ENCODE measurements at places on chromosomes 16 and 17.

- peak; percentile 35 for DNase-seq
Measured at GRCh38 chr17:76053246-76054111, 18.8 kb downstream of the SRP68 start.

GRCh38 chr17:81807210-81807719 lies 3.3 kb downstream of the GCGR start:
- DNase-seq = no peak

GRCh38 chr16:69330286-69331109 lies at the start of gene PDF:
PDF (minus strand) TSS chr16:69330588; CDS start chr16:69330570, 18 bp downstream.
- peak; percentile 97 for DNase-seq

GRCh38 chr17:62119373-62119772 lies 54.3 kb upstream of the MED13 start:
- no peak for DNase-seq

- DNase-seq = peak; percentile 71
Measured at GRCh38 chr17:48307814-48308411, 122.1 kb downstream of the SKAP1 start.

- DNase-seq = no peak
Measured at GRCh38 chr17:17403065-17403464, 73.7 kb upstream of the MED9 start.

DNA sequence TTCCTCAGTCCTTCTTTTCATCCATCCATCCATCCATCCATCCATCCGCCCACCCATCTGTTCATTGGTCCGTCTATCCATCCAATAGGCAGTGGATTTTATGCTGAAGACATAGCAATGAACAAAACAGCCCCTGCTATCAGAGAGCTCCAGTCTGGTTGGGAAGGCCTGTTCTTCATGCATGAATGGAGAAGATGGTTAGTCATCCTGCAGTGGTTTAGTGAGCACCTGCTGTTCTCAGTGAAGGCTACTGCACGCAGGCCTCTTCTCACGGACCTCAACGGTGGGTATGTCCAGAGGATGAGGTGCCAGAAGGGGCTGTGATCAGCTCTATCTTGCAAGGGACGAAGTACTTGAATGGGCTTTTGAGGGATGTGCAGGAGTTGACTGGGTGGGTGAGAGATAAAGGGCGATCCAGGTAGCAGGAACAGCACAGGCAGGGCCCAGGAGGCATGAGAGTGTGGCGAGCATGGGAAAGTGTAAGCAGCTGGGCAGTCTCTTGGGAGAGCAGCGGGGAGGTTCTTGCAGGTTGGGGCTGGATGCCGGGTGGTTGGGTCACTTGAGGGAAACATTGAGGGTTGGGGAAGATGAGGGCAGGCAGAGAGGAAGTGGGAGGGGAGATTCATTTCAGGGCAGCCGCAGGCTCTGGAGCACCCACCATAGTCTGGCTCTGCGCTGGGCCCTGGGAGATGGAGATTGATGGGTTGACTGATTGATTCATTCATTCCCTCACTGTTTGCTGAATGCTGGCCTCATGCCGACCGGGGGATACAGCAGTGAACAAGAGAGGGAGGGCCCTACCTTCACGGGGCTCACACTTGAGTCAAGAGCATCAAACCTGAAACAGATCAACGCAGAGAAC lies 115.0 kb upstream of the CIBAR2 start:
- DNase-seq = peak; percentile 68

DNA sequence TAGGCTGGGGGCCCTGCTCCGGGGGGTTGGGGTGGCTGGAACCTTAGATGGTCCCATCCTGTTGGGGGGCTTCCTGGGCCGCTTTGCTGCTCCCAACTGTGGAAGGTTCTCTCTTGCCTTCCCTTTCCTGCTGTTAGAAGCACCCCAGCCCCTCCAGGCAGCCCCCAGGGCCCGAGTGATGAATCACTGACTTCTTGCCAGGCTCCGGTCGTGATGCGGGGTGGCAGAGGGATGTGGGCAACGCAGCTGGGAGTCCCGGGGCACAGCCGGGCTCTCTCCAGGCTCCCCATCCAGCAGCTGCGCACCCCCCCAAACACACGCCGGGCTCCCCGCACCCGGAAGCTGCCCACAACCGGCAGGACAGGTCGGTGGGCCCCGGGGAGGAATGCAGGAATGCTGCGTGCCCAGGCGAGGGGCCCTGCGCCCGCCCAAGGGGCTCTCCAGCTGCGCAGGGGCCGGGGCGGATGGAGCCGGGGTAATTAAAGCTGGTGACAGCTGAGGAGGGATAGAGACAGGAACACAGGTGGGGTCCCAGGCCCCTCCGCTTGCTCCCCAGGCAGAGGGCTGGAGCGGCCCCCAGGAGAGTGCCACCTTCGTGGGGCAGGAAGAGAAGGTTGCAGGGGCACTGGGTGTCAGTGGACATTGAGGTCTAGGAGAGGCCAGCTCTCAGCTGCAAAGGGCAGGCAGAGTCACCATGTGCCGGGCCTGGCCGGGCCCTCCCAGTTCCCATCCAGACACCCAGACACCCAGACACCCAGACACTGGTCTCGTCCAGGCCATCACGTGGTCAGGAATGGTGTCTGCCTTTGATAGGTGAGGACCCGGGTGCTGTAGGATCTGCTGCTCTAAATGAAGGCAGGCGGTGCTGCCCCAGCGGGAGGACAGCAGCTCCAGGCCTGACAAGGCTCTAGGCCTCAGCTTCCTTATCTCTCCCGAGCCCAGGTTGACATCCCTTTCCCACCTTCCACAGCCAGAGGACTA lies 15.0 kb upstream of the SLC38A10 start:
- no peak for DNase-seq

DNA sequence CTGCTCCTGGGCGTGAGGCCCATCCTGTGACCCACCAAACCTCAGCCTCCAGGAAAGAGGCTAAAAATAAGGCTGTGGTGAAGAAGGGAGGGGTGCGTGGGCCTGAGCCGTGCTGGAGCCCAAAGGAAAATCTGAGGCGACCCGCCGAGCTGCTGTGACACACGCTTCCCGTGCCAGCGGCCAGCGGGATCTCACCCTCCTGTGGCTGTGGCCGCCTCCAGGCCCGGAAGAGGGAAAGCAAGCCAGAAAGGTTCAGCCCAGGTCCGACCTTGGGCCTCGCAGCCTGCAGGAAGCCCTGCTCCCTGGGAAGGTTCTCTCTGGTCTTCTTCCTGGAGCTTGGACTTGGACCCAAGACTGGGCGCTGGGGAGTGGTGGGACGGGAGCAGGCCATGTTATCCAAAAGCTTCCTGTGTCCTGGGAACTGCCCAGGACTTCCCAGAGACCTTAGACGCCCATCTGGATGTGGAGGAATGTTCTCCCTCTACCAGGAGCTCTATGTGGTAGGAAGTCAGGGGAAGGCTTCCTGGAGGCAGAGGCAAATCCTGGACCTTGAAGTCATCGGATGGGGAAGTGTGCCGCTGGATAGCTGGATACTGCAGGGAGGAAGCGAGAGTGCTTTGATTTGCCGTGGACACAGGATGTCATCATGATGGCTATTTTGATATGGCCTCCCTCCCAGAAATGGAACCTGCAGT lies 11.4 kb downstream of the SPNS2 start:
- DNase-seq = no peak

DNA sequence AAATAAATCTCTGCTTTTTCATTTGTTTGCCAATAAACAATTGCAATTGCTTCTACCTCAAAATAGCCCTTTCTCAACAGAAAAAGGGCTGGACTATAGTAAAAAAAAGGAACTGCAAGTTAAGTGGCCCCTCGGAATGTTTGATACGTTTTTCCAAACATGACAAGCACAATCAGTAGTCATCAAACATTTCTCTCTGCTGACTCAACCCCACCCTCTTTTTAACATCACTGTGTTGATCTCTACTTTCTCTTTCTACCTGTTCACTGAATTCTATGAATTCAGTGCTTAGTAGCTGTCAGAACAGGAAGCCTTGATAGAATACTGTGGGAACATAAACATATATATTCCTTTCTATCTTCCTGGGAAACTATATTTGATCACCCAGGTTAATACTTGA lies 116.5 kb upstream of the AXIN2 start:
- DNase-seq = no peak

GRCh38 chr17:45408611-45409421 lies 23.9 kb downstream of the ARHGAP27 start:
- DNase-seq = no peak
